ENCODE measurements at places on chromosomes 16 and 17. TPM values are rescaled to one million over a fixed set of nuclear protein-coding genes. Genes with fewer than 3 reads are reported as not detected.
A peak's percentile ranks its signal among the peaks of the same experiment; 100 is the strongest.

- peak; percentile 12 for DNase-seq
These were observed 55.4 kb downstream of the CFDP1 start for GRCh38 chr16:75377729-75378386.

- no peak for DNase-seq
These were observed 538 bp upstream of the CCNF start for GRCh38 chr16:2428784-2429033.

- DNase-seq, result no peak
These were observed 14.8 kb downstream of the CD7 start for GRCh38 chr17:82302568-82302963.

Gene DCUN1D3
- 5.9 TPM for total RNA-seq

Gene ERN2
- not detected for total RNA-seq

Measured in activated CD4-positive, alpha-beta memory T cell treated with anti-CD3 and anti-CD28 coated beads for 36 hours (primary cell).